HS-27A (cell line): ENCODE measurements at places on chromosomes 12 and 14.

DNA sequence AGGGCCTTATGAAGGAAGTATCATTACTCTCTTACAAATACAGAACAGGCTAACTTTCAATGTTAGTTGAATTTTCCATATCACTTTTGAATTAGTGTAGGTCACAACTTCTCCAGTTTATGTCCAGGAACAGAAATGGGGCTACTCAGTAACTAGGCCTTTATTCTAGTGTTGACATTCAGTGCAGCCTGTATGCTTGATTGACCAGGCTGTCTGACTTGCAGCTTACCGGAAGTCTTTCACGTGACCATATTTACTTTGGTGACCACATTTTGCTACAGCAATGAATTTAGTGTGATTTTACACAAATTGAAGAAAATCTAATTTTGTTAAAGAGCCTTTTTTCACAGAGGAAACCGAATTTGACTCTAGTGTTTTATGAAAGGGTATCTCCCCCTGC, 12.4 kb downstream of the MTERF2 start:
- no peak for DNase-seq

GRCh38 chr12:19947344-19947743, 421.0 kb upstream of the PDE3A start:
- DNase-seq = no peak

DNA sequence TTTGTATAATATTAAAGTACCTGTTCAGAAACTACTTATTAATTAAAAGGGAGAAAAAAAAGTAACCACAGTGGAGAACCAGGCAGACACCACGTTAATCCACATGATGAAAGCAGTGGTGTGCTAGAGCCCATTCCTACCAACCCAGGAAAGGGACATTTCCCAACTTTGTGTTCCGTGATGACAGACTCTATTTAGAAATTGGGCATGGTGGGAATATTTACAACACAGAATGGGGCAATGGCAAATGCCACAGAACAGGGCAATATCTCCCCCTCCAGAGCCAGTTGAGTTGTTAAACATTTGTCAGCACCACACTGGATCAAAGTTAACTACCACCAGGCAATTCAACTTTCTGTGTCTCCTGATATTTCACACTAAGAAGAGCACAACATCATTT, 1.2 kb upstream of the HIGD1C start:
- no peak for DNase-seq

DNA sequence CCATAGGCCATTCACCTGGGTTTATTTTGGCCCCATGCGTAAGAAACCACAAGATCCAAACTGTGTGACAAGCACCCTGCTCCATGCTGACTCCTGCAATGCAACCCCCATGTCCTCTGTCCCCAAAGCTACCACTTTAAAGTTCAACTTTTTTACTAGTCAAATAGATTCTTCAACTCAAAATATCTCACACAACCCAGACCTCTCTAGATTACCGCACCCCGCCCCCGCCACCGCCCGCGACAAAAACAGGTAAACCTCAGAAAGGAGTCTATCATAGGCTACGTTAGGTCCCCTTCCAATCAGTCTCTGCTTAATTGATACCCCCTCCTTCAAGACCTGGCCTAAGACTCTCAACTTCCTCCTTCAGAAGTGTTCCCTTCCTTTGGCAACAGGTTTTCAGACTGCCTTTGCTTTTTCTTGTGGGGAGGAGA, 2.2 kb downstream of the ZFP36L1 start:
- no peak for DNase-seq

- peak; percentile 45 for DNase-seq
Observed at GRCh38 chr12:22625762-22626294, 857 bp downstream of the ETNK1 start.

DNA sequence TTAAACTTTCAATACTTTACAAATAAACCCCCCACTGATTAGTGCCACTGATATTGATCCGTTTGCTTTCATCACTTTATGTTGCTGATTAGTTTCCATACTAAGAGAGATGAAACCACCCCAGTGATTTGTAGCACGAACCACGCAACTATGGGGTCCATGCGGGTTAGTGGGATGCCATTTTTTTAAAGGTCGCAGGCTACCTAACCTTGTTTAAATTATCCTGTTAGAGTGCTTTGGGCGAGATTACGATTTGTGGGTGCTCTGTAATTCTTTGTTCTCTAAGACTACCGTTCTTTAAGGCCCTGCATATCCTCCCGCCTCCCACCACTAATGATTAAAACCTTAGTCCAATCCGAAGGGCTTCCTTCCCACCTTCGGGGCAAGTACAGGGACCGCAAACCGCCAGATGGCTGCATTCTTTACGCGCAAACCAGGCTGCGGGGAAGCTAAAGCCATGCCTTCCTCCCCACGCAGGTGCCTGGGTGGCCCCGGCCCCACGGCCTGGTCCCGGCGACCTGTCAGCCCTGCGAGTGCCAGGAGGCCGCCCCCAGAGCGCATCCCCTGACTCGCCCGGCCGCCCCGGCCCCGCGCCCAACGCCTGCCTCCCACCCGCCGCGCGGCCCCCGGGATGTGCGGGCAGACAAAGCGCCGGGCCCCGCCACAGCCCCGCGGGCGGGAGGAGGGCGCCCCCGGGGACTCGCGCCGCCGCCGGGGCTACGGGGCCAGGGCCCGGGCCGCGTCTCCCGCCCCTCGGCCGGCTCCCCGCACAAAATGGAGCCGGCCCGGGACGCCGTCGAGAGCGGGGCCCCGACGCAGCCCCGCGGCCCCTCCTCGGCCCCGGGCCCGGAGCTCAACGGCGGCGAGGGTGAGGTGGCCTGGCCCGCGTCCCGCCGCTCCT, 759 bp downstream of the NFYB start:
- DNase-seq = no peak

- DNase-seq = no peak
Observed at GRCh38 chr14:75226755-75227544, 50.5 kb upstream of the TMED10 start.

DNA sequence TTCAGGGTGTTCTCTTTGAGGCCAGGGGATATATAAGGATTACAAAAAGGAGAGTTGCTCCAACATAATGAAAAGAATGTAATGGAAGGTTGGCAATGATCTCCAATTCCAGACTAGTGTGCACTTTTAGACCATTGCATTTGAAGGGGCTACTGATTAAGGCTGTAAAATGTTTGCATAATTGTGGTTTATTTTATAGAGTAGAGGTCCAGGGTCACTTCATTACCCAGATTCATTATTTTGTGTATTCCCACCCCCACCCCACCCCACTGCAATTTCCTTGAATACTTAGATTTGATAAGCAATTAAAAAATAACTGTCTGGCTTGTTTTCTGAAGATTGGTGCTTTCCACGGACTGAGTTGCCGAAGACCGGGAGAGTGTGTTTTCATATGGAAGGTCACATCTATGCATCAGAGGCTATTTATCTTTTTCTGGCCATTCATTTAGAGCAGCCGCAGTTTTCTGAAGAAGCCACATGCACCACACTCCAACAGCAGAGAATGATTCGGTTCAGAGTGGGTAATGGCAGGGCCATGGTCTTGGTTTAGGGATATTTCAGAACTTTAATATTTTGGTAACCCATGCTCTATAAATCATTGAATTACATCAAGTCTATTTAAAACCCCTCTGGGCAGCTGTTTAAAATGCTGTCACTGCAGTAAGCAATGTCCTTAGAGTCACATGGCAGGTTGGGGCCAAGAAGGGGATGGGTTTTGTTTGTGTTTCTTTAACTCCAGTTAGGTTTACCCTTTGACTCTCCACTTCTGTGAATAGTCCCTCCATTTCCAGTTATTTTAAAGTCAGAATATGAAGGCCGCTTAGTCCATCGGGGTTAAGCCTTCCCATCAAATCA, 94.6 kb downstream of the TMEM30B start:
- no peak for DNase-seq

DNA sequence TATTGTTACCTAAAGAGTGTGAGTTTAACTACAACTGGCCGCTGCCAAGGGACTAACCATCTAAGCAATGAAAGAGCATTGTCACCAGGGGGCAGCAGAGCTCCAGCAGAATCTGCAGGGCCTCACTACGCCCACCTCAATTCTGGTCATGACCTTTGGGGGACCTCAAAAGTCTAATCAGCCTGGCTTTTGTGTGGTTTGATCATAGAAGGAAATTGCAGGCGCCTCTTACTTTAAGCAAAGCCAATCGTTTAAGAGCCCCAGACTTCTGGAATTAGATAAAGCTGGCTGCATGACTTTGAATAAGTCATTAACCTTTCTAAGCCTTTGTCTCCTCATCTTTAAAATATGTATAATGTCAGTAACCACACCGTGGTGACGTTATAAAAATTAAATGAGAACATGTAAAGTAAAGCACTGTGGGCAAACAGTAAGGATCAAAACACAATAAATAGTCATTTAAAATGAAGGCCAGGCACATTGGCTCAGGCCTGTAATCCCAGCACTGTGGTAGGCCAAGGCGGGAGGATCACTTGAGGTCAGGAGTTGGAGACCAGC, 58.6 kb downstream of the TBX3 start:
- no peak for DNase-seq

DNA sequence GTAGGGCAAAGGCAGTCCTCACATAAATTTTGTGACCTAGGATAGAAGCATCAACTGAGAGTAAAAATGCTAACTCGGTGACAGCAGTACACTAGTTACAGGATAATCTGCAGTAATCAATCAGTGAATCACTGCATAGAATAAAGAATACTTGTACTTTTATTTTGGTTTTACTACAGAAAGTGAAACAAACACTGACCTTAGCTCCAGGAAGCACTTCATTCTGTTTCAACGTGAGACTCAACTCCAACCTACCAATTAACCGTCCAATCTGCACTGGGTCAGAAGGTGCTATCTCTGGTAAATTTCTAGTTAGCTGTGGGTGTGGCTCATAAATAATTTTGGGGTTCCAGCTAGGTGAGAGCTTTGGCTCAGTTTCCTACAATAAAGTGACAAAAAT, 21.8 kb downstream of the ATG2B start:
- no peak for DNase-seq

GRCh38 chr14:61231810-61232209, 49.3 kb downstream of the TMEM30B start:
- DNase-seq = no peak

DNA sequence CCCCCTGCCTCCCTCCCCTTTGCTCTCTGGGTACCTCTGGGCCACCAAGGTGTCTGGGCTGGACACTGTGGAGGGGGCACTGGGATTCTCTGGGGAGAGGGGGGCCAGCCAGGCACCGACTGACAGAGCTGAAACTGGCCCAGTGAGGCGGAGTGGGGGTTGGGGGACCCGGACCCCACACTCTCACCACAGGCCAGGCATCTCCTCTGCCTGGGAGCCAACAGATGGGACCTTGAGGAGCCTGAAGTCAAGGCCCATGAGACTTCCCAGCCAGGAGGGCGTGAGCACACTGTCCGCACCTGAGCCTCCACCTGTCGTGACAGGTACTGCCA, 39.8 kb upstream of the PPP1R13B start:
- DNase-seq = no peak
